ENCODE measurements at places on chromosomes 12 and 14.

- no peak for DNase-seq
Measured at GRCh38 chr12:6850796-6851152, 312 bp downstream of the CDCA3 start.

GRCh38 chr14:88417594-88417993 is 32.1 kb downstream of the SPATA7 start:
- no peak for DNase-seq

GRCh38 chr12:22101749-22102243 is 55.8 kb downstream of the CMAS start:
- DNase-seq, result no peak

DNA sequence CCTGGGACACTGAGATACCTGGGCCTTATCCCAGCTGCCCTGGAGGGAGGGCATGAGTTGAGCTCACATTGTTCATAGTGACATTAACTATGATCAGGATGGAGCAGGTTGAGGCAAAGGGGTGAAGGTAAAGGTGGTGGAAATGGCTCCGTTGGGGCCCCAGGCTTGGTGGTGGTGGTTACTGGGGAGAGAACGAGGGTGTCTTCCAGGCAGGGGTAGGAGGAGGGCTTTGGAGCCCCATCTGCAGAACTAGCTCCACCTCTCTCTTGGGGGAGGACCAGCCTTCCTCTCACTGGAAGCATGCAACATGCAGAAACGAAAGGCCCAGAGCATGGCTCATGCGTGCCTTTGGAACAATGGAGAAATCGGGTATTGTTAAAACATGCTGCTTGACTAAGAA is 217.0 kb downstream of the SLC41A2 start:
- no peak for DNase-seq

GRCh38 chr14:33229269-33229929 is 290.7 kb downstream of the NPAS3 start:
- DNase-seq, result no peak

GRCh38 chr12:96495155-96495554 is 5.8 kb downstream of the CFAP54 start:
- no peak for DNase-seq

GRCh38 chr14:24430682-24431568 is 1.2 kb downstream of the KHNYN start:
- DNase-seq, result peak; percentile 52

- no peak for DNase-seq
Measured at GRCh38 chr12:80830533-80831088, 107.1 kb downstream of the LIN7A start.

GRCh38 chr12:132360410-132360809 is 31.0 kb upstream of the GALNT9 start:
- no peak for DNase-seq

DNA sequence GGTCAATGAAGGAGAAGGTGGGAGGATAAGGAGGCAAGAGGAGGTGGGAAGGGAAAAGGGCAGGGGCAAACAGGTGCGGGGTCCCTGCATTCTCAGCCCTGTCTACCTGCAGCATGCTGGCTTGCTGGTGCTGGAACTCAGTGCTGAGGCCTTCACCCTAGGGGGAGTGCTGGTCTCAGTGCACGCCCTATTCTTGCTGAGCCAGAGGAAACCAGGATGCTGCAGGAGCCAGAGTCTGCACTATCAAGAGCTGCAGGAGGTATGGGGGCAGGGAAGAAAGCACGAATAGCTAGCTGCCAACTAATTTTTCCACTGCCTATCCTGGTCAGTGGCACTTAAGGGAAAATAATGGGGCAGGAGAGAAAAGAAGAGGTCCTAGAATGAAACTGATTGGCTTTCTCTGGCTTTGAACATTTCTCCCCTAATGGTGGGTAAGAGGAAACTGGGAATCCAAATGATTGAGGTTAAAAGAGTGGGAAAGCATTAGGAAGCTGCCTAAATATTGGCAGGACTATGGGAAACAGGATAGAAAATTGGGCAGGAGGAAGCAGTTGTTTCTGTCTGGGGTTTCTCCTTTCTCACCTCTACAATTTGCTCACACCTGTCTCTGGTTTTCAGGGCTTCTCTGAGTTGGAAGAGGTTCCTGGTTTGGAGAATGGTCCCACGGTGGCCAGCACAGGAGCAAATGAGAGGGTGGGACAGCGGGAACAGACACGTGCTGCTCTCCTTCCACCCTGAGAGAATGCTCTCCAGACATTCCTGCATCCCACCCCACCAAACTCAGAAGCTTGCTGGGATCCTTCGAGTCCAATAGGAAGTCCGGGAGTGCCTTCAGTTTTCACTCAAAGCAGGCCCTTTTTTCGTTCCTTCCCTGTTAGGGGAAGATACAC is 1.9 kb downstream of the TMEM253 start:
- no peak for DNase-seq

DNA sequence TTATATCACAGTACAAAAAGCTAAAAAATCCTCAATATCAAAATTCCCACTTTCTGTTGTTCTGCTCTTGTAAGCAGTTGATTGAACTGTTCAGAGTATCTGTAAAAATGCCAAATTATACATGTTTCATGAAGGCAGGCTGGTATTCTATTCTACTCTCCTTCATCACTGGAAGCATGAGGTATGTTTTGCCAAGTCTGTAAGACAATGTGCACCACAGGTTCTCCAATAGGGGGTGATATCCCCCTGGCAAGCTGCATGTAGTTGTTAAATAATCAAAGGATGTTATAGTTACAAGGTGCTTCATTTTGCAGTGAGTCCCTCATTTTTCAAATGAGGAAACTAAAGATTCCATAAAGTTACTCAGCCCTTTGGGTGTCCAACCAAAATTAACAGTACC is 15.1 kb upstream of the NEK9 start:
- DNase-seq, result no peak

DNA sequence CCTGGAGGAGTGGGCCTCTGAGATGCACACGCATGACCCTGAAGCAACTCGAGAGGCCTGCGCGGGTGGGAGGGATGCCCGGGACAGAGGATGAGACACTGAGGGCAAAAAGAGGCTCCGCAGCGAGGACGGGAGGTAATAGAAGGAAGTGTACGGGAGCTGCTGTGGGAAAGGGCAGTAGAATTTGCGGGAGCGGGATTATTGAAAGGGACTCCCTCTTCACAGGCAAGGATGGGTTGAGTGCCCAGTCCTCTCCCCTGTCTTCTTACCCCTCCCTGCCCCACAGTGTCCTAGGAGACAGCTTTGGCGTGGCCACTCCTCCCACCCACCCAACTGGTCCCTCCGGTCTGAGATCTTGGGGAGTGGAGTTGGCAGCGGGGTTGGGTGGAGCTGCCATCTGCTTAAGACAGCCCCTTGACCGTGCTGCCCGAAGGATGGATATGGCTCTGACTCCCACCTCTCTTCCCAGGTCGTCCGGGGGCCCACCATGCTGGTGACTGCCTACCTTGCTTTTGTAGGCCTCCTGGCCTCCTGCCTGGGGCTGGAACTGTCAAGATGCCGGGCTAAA is 15.7 kb upstream of the ESPL1 start:
- no peak for DNase-seq

- DNase-seq, result no peak
Measured at GRCh38 chr14:77000340-77001270, 27.9 kb downstream of the IRF2BPL start.

GRCh38 chr14:96895658-96896271 is 98.6 kb downstream of the VRK1 start:
- no peak for DNase-seq

DNA sequence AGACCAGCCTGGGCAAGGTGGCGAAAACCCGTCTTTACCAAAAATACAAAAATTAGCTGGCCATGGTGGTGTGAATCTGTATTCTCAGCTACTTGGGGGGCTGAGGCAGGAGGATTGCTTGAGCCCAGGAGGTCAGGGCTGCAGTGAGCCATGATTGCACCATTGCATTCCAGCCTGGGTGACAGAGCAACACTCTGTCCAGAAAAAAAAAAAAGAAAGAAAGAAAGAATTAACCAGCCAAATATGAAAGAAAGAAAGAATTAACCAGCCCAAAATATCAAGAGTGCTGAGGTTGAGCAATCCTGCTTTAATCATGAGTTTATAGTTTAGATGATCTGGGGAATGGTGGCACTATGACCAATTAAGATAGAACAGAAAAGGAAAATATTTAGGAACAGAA is 3.5 kb upstream of the ACTN1 start:
- DNase-seq, result no peak

GRCh38 chr12:95857156-95857555 is 1.6 kb upstream of the SNRPF start:
- no peak for DNase-seq

GRCh38 chr12:55718624-55719275 is 1.4 kb upstream of the RDH5 start:
- no peak for DNase-seq

GRCh38 chr14:93655078-93655750 is 133.1 kb downstream of the PRIMA1 start:
- DNase-seq, result no peak

GRCh38 chr12:127245437-127245836 is 1021.5 kb upstream of the TMEM132C start:
- no peak for DNase-seq

DNA sequence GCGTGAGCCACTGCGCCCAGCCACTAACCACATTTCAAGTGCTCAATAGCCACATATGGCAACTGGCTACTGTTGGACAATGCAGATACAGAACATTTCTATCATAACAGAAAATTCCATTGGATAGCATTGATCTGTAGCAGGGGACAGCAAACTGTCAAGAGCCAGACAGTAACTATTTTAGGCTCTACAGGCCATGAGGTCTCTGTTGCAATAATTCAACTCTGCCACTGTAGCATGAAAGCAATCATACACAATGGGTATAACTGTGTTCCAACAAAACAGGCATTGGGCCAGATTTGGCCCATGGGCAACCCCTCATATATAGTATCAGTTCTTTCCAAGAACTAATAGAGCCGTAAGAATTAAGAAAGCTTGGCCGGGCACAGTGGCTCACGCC is 8.0 kb downstream of the CSRNP2 start:
- DNase-seq, result no peak

- no peak for DNase-seq
Measured at GRCh38 chr14:55927028-55927427, 191.2 kb upstream of the PELI2 start.

- no peak for DNase-seq
Measured at GRCh38 chr12:56029166-56029519, 8.3 kb downstream of the IKZF4 start.

GRCh38 chr14:95462491-95462890 is 54.0 kb downstream of the SYNE3 start:
- no peak for DNase-seq
